ENCODE measurements at places on chromosomes 7 and 10.

DNA sequence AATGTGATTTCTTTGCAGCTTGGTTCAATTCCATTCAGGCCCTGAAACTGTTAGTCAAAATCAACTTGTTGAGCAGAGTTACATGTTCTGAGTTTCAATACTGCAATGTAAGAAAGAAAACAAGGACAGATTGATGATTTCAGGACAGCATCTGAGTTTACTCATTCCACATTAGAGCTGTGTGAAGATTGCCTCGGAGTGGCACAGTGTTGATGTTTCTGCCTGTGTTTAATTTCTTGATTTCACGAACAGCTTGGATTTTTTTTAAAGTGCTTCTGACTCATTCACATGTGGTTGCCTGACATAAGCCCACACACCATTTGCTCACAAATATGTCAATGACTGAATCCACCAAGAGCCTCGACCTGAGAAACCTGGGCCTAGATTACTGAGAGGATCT is 101.2 kb upstream of the PARD3 start:
- DNase-seq = no peak

DNA sequence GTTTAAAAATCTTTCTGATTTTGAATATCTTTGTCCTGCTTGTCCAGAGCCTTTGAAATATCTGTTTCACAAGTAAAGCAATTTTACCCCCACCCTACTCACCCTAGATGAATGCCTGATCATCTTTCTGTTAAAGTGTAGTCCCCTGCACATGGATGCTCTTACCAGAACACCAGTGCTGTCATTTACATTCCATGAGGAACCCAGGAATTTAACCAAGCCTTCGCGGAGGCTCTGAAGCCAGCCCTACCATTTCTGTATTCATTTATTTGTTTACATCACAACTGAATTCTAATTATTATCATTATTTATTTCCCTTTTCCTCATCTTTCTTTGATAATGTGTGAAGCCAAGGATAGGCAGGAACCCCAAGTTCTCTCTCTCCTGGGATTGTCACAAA is 167.8 kb upstream of the MYO3A start:
- no peak for DNase-seq

DNA sequence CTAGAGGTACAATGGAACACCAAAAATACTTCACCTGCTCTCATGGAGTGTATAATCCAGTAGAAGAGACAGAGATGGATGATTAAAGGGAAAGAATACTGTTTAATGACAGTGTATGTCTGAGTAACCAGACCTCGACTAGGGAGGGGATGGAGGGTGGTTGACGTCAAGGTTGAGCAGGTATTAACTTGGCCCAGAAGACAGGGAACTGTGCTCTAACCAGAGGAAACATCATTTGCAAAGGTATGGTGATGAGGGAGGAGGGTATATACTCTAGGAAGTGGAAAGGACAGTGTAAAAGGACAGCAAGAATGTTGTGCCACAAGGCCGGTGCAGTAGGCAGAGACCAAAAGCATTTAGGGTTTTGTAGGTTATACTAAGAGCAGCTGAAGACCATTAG is 2.9 kb downstream of the MIOS start:
- no peak for DNase-seq

DNA sequence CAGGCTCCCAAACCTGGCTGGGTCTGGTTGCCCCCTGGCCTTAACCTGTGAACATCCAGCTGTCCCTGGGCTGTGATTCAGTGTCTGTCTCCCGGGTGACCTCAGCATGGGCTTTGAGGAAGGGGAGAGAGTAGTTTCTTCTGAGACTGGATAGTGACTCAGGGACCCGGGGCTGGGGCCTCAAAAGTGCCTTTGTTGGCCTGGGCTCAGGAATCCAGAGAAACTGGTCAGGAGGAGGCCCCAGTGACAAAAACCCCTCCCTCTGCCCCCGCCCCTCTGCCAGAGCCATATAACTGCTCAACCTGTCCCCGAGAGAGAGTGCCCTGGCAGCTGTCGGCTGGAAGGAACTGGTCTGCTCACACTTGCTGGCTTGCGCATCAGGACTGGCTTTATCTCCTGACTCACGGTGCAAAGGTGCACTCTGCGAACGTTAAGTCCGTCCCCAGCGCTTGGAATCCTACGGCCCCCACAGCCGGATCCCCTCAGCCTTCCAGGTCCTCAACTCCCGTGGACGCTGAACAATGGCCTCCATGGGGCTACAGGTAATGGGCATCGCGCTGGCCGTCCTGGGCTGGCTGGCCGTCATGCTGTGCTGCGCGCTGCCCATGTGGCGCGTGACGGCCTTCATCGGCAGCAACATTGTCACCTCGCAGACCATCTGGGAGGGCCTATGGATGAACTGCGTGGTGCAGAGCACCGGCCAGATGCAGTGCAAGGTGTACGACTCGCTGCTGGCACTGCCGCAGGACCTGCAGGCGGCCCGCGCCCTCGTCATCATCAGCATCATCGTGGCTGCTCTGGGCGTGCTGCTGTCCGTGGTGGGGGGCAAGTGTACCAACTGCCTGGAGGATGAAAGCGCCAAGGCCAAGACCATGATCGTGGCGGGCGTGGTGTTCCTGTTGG is at the start of gene CLDN4:
TSS of gene CLDN4 (plus strand) at position 316 of the 903 bp plus-strand sequence. CDS start at position 522, 206 bp downstream.
- DNase-seq = no peak

GRCh38 chr7:139838876-139839275 is 9.8 kb downstream of the TBXAS1 start:
- no peak for DNase-seq

DNA sequence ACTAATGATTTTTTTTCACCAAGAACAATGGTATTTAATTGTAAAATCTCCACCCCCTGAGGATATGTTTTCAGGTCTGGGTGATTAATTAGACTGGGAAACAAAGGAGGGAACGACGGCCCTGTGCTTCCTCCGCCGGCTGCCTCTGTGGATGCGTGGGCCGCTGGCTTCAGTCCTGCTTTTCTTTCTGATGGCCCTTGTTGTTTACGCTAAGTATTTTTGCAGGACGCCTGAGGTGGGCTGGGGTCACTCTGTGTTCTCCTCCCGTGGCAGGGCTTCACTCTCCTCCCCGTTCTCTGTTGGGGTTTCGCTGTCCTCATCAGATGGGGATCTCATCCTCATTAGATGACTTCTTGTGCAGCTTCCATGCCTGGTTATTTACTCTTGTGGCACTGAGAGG is 5.2 kb upstream of the ACBD5 start:
- no peak for DNase-seq

GRCh38 chr7:30521532-30521931 is 16.9 kb upstream of the GGCT start:
- peak; percentile 43 for DNase-seq

DNA sequence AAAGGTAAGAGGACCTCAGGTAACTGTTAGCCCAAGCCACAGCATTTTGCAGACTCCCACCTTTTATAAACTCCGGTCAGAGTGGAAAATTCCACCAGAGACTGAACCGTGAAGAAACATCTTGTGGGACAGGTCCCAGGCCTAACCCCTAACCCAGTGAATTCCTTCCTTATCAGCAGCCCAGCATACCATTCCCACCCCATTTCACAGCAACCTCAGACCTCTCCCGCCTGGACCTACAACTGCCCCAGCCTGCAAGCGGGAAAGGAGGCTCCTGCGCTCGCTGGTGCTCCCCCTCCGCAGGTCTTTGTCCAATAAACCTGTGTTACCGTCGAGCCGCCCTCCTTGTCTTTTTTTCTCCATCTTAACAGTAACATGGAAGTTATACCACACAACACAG is 736.6 kb downstream of the MAGI2 start:
- no peak for DNase-seq

GRCh38 chr7:5492020-5492635 is 68.5 kb upstream of the TNRC18 start:
- DNase-seq = no peak

DNA sequence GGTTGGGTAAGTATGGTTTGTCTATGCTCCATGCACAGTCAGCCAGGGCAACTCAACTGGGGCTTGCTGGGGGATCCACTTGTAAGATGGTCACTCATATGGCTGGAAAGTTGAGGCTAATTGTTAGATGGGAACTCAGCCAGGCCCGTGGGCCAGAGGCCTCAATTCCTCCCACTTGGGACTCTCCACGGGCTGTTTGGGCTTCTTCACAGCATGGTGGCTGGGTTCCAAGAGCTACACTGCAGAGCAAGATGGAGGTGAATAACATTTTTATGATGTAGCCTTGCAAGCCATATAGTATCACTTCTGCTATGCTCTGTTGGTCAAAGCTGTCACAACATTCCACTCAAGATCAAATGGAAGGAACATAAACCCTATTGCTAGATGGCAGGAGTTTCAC is 39.2 kb downstream of the ELMO1 start:
- peak; percentile 21 for DNase-seq

DNA sequence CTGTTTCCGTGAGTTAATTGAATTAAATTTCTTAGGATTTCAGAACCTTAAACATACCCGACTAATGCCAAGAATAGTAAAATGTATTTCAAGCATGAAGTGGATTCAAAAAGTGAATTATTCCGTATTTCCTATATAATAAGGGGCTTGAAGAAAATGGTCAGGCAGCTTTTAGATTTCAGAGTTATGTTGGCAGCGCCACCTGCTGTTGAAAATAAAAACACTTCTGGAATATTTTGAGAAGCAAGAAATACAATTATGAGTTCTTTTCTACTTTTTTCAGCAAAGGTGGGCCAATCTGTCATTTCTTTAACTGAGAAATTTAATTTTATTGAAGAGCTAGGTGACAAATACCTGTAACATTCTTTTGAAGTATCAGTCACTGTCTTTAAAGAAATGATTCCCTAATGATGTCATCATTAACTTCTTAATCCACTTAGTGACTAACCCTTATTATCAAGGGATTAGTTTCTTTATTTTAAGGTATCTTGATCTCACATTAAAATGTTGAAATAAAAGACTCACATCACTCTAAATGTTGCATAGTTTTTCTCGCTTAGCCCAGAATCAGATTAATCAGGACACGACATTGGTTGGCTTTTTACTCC is 36.6 kb upstream of the AGR3 start:
- DNase-seq = peak; percentile 50

DNA sequence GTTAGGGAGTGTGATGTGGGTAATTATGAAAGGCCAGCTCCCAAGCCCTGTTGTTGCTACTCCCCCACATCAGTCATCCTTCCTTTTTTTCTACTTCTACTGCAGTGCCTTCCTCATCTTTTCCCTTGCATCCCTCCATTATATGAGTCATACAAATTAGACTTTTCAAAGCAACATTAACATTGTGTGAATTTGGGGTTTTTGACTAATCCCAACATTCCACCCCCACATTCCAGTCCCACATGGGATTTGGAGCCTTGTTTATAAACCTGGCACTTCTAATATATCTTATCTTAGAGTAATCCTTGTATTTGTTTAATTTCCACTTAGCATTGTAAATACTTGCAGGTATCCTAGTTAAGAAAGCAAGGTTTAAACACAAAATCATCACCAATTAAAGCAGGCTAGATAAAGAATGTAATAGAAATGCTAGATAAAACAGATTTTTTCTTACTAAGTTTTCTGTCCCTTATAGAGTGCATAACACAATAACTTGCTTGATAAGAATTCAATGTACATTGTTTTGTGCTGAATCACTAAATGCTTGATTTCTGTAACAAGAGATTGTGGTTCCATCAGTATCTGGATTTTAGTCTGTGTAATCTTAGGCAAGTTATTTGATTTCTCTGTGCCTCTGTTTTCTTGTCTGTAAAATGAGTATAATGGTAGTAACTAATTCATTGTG is 165.8 kb downstream of the CFTR start:
- DNase-seq = no peak

GRCh38 chr7:24987331-24987842 is 7.4 kb upstream of the OSBPL3 start:
- DNase-seq = no peak

GRCh38 chr10:117214401-117214800 is 17.1 kb downstream of the KCNK18 start:
- DNase-seq = no peak

DNA sequence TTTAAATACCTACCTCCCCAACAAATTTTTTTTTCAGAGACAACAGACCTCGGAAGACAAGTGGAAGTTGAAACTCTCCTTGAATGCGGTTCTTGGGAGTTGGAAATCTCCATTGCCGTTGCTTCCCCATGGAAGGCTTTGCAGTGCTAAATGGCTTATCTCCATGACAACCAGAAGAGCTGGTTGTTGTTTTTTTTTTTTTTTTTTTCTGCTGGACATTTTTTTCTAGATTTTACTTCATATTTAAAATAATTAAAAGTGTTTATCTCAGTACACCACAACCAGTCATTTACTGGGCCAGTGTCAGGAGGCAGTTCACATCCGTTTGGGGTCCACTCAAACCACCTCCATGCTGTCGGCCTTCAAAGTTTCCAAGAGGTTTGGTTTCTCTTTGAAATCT is 348.5 kb upstream of the PRKCQ start:
- no peak for DNase-seq

- DNase-seq = no peak
These were observed 25.6 kb downstream of the CACUL1 start for GRCh38 chr10:118729200-118729599.

- DNase-seq = no peak
These were observed 6.7 kb upstream of the PWWP2B start for GRCh38 chr10:132390170-132390920.

DNA sequence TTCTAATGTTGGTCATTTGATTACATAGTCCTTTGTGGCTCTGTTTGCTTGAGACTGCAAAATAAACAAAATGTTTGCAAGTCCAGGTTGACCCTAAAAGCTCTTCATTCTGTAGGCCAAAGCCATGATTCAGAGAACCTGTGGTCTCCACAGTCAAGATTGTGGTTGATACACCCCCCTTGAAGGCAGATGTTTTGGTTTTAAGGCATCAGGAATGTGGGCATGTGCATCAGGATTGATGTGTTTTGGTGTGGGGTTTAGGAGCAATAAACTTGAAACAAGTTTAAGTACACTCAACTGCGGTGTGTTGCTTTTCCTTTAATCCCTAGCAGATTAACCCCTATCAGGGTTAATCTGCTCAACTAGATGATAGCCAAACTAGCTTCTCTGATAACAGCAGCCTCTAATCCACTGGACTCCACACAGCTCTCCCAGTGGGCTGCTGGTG is 379.1 kb upstream of the GALNT17 start:
- no peak for DNase-seq

GRCh38 chr7:87506246-87507180 is 31.0 kb upstream of the ABCB4 start:
- no peak for DNase-seq

GRCh38 chr10:29849126-29849833 is 210.1 kb downstream of the JCAD start:
- no peak for DNase-seq

DNA sequence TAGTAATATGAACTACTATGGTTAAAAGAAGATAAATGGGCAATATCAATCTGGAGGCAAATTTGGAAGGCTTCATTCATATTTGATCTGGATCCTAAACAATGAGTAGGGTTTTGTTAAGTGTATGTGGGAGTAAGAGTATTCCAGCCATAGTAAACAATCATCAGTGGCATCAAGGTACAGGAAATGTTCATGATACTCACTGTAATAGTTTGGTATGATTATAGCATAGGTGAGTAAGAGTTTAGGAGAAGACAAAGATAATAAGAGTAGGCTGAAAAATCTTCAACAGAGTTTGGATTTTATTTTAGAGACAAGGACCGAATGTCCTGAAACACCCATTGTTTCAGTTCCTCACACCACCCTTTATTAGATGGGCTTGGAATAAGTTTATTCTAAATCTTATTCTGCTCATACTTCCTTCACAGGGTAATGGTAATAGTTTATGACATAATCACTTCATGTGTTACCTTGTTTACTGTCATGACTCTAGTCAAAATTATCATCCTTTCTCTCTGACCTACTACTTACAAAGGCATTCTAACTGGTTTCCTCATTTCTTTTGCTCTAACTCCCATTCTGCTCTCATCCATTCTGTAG is 38.9 kb downstream of the BRAF start:
- no peak for DNase-seq

- peak; percentile 1 for DNase-seq
These were observed 58.5 kb downstream of the RASGEF1A start for GRCh38 chr10:43208147-43209073.

- no peak for DNase-seq
These were observed 17.9 kb downstream of the PRKCQ start for GRCh38 chr10:6562221-6562620.
